ELF-1 (cell line): ENCODE measurements at places on chromosomes 3 and 15.
A peak's percentile ranks its signal among the peaks of the same experiment; 100 is the strongest.

GRCh38 chr3:188168186-188168585 is 14.2 kb downstream of the LPP start:
- DNase-seq: no peak

GRCh38 chr3:129315223-129315997 is 36.7 kb downstream of the HMCES start:
- DNase-seq: peak; percentile 49

DNA sequence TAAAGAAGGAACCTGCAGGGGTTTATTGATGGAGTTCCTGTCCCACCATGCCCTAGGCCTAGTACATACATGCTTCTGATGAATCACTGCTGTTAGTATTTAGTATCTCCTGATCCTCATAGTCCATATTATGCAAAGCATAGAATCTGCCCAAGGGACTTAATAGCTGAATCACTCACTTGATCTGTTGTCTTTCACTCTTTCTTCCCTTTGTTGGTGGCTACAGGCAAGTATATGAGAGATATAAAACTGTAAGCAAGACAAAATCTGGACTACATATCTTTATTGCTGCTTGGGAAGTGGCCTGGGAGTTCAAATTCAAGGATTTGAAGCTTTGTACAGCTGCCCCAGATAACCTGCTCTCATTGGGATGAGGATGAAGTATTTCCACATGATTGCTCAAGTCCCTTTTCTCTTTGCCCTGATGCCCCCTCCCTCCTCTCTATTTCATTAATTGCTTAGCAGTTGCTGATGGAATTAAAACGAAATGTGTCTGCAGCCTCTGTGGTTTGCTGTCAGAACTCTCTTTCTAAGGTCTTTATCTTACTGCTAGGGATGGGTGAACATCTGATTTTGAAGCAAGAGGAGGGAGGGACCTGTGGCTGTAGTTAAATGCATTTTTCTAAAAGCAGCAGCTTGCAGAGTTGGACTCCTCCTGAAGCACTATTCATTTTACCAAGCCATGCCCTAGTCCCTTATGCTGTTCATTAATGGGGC is 114.1 kb downstream of the ZNF609 start:
- DNase-seq: no peak

- DNase-seq: no peak
Measured at GRCh38 chr3:121637922-121638321, 22.8 kb downstream of the HCLS1 start.

GRCh38 chr3:157294953-157295352 is 135.0 kb upstream of the CCNL1 start:
- no peak for DNase-seq

DNA sequence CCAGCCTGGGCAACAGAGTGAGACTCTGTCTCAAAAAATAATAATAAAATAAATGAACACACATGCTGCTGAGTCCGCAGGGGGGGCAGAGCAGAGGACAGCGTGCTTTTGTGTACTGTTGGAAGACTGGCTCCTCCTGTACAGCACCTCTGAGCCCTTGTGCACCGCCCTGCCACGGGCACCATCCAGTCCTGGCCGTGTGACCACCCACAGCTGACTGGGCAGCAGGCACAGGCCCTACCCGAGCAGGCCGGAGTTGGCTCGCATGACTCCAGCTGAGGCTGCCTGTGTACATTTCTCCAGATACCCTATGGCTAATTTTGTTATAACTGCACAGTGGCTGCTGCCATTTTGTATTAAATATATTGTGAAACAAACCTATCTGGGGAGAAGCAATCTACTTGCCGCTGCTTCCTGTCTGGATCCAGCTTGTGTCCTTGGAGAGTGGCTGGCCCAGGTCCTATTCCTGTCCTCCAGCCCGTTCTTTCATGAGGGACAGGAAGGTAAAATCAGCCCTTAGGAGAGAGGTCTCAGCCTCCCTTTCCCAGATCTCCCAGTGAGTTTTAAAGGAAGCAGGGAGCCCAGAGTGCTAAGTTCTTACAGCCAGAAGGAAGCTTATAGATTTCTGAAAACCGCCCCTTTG is 14.6 kb downstream of the IVD start:
- DNase-seq: no peak

DNA sequence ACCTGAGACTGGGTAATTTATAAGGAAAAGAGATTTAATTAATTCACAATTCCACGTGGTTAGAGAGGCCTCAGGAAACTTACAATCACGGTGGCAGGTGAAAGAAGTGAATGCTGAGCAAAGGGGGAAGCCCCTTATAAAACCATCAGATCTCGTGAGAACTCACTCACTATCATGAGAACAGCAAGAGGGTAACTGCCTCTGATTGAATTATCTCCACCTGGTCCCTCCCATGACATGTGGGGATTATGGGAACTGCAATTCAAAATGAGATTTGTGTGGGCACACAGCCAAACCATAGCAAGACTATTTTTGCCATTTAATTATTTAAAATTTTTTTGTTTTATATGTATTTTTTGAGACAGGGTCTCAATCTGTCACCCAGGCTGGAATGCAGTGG is 27.0 kb upstream of the KCTD6 start:
- DNase-seq: no peak

DNA sequence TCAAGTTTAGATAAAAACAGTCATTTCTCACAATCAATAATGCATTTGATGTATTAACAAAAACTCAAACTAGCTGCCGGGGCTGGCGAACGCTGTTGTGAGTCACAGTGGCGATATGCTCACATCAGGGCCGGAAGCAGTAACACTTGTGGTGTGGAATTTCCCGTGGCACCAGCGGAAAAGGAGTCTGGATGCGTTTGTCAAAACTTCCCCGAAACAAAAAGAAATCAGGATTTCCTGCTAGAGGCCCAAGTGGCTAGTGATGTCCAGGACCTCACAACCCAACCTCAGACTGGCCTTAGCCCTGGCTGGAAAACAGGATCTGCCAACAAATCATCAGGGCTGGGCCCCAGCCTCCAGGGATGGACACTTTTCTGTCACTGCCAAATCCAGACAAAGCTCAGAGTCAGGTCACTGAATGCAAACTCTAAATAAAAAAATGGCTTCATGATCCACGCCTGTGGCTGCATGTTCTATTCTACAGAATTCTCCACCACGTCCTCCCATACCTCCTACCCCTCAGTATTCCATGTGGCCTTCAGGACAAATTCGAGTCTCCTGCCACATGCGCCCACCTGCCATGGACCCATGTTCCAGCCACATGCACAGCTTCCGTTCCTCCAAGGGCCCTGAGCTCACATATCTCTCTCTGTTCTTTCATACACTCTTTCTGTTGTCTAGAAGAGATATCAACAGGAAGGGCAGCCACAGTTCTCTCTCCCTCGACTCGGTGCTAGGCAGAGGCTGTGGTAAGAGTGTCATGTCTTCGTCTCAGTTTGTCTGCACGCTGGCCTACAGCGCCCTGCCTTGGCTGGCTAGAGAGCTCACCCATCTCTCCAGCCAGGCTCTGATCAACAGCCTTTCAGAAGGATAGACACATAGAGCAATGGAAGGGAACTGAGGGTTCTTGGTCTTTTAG is 35.4 kb downstream of the EHD4 start:
- no peak for DNase-seq

DNA sequence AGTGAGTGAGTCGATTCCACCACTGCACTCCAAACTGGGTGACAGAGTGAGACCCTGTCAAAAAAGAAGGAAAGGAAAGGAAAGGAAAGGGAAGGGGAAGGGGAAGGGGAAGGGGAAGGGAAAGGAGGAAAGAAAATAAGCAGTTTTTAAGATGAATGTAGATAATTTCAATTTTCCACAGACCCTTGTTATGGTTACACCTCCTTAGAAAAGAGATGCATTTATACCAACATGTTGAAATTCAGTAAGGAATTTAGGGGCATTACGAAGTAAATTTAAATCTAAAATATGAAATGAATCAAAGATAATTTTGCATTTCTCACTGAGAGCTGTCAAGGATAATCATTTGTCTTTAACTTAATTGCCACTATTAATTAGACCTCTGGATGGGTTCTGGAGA is 146.5 kb upstream of the TMC3 start:
- DNase-seq: no peak

DNA sequence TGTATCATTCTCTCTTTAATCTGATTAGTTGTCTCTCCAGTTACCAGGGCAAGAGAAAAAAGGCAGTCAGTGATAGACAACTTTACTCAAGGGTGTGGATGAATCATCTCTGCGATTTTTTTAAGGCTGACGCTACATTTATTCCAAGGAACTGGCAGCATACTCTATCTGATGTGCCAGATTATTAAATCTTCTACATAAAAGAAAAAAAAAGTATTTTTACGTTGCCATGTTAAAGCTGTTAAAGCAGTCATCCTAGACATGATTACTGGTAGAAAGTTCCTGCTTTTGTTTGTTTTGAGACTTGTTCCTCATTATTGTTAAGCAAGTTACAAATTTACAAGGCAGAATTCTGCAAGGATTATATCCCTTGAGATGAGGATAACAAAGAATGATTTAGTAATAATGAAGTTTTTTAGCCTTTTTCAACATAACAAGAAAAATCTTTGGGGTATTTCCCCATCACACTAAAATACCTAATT is 121.7 kb downstream of the CBLB start:
- no peak for DNase-seq

DNA sequence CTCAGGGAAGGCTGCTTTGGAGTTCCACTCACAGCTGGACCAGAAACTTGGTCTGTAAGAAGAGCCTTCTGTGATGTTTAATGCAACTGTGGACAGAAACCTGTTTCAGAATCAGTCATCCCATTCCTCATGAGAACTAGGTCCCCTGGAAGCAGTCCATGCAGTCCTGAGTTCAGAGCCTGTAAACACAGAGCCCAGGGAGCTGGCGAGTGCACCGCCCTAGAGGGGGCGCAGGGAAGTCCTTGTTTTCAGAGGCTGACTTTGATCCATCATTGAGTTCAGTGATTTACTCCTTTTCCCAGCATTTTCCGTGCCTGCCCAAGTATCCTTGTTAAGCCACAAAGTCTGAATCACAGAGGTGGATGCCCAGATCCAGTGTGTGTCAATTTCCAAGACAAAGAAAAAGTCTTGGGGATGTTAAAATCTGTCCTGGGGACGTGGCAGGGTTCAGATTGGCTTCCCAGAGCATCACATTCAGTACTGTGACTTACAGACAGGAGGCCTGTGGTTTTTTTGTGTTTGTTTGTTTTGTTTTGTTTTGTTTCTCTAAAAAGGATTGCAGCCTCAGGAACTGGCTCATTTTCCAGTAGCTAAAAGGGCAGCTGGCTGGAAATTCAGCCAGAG is 9.8 kb upstream of the TXNRD3 start:
- peak; percentile 49 for DNase-seq

- no peak for DNase-seq
Measured at GRCh38 chr3:1734494-1735122, 364.1 kb upstream of the CNTN4 start.

- no peak for DNase-seq
Measured at GRCh38 chr15:92505611-92506010, 111.9 kb downstream of the ST8SIA2 start.

DNA sequence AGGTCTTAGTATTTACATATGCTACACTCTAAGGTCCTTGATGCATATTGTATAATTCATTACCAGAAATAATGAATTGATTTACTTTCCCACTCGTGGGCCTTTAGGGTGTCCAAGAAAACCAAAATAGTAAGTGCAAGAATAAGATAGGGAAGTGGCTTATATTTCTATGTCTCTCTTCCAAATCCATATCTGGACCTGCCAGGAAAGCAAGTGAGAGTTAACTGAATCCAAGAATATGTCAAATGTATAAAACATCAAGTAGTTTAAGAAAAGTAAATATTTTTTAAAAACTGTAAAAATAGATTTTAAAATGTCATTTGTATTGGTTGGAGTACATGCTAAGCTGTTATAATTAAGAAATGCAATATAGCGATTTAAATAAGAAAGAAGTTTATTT is 1072.1 kb downstream of the OTOL1 start:
- no peak for DNase-seq

DNA sequence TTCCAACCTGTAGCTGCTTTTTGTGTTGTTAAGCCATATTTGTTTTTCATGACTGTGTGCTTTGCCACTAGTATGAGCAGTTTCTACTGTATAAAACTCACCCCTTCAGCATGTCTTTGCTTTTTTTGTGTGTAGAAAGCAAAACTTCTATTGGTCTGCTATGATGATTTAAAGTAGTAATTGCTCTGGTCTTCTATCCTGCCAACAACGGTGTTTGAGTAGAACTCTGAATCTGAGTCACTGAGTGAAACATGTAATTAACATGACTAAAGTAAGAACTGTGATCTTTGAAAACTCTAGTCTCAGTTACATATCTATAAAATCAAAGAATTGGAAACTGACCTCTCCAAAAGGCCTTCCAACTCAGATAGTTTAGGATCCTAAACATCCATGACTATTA is 133.6 kb downstream of the TPRG1 start:
- no peak for DNase-seq

DNA sequence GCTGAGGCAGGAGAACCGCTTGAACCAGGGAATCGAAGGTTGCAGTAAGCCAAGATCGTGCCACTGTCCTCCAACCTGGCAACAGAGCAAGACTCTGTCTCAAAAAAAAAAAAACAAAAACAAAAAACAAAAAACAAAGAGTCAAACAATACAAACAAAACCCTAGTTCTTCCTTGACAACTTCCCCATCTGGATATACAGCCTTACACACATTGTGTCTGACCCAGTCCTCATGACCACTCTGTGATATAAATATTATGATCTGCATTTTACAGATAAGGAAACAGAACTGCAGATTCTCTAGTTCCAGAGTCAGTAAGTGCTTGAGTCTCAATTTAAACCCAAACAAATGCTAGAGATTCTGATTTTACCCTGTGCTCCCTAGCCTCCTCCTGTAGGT is 4.8 kb upstream of the ESYT3 start:
- DNase-seq: no peak

GRCh38 chr3:55622733-55623132 is 135.6 kb upstream of the WNT5A start:
- DNase-seq: no peak

GRCh38 chr15:35289024-35289617 is 204.0 kb upstream of the NANOGP8 start:
- peak; percentile 24 for DNase-seq

- DNase-seq: peak; percentile 19
Measured at GRCh38 chr15:71547011-71547410, 263.3 kb upstream of the NR2E3 start.

- DNase-seq: no peak
Measured at GRCh38 chr3:155504682-155505081, 211.2 kb upstream of the STRIT1 start.

DNA sequence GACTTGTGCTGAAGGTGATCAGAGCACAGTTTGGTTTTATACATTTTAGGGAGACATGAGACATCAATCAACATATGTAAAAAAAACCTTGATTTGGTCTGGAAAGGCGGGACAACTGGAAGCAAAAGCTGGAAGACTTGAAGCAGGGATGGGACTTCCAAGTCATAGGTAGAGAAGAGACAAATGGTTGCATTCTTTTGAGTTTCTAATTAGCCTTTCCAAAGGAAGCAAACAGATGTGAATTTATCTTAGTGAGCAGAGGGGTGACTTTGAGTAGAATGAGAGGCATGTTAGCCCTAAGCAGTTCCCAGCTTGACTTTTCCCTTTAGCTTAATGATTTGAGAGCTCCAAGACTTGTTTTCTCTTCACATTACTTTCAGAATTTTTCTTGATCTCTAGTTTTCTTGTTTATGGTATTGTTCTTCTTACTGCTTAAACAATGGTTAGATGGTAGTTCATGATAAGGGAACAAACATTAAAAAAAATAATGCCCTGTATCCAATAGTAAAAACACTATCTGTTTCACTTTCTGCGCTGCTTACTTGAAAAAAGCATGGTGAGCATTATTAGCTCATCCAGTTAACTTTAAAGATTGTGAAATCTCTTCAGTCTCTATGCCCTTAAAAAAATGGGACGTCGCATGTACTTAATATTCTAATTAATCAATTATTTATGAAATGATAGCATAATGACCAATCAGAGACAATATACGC is 48.5 kb upstream of the BCHE start:
- peak; percentile 12 for DNase-seq

- DNase-seq: no peak
Measured at GRCh38 chr3:141275032-141275422, 43.4 kb downstream of the PXYLP1 start.

GRCh38 chr15:68792901-68793766 is 27.6 kb downstream of the ANP32A start:
- peak; percentile 55 for DNase-seq
